ENCODE measurements at places on chromosomes 5 and 9.

DNA sequence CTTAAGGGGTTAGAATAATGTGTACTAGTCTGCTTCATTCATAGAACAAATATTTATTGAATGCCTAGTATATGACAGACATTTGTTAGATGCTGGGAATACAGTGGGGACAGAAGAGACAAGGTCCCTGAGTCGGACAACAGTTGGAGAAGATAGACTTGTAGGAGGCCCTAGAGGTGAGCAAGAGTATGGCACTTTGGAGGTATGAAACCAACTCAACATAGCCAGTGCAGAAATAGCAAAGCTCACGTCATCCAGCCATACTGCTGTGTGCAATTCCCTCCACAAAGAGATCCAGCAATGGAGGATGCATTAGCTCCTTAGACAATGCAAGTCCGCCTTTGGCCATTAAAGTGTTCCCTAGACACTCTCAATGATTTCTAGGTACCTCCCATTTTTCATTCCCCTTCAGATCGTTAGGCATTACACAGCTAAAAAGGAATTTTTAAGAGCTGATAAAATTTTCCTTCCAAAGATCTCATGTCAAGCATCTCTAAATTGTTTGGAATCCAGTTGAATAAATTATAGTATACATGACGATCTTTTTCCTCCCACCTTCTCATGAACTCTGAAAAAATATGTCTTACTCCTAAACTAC lies 1949.6 kb upstream of the WWC1 start:
- DNase-seq = no peak

GRCh38 chr5:8461543-8461942 lies 592.6 kb downstream of the MTRR start:
- no peak for DNase-seq

- no peak for DNase-seq
Observed at GRCh38 chr5:126959188-126959587, 71.2 kb downstream of the MARCHF3 start.

- DNase-seq = no peak
Observed at GRCh38 chr9:81819155-81819554, 109.1 kb upstream of the SPATA31D4 start.

DNA sequence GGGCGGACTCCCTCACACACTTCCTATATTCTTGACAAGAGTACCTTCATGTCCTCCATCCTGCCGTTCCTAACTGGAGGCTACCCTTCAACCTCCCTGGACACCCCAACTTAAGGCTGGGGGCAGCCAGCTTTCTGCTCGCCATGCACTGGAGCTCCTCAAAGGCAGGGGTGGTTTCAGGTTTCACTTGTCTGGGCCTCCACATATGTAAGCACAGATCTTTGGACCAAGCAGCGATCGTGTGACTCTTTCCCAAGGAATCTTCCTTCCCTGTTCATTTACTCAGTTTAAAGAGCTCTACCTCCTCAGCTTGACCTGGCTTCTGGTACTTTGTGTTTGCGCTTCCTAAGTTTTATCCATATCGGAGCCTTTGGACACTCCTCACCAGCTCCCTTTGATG lies 34.2 kb upstream of the TRPC7 start:
- DNase-seq = no peak

GRCh38 chr5:123875561-123876275 lies 363.7 kb downstream of the CSNK1G3 start:
- peak; percentile 5 for DNase-seq

GRCh38 chr5:143707806-143708205 lies 104.2 kb upstream of the HMHB1 start:
- no peak for DNase-seq

DNA sequence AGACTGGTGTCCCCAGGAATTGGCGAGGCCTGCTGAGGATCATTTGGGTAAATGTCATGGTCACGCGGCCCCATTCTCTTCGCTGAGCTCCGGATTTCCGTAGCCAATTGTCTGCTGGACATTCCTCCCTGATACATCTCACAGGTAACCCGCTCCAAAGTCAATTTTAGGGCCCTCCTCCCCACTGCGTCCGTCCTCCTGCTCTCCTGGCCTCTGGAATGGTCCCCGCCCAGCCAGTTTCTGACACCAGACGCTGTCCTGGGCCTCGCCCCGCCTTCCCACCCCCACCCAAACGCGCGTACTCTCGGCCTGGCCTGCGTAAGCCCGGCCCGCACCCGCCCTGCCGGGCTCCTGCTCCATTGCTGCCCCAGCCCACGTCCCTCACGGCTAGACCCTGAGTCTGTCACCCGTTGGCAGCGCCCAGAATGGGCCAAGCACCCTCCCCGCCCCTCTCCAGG lies 202.0 kb downstream of the AUH start:
- no peak for DNase-seq

Measured in NCI-H1417 treated with DMSO at 0.1 percent for 48 hours (cell line).